ENCODE measurements at places on chromosomes 7 and 10.

GRCh38 chr7:133530682-133531081, 277.8 kb downstream of the EXOC4 start:
- DNase-seq: no peak

- no peak for DNase-seq
Observed at GRCh38 chr10:106355450-106355849, 809.1 kb downstream of the SORCS1 start.

GRCh38 chr7:41098846-41099245, 604.0 kb downstream of the INHBA start:
- DNase-seq: no peak

GRCh38 chr7:2729031-2729892, 41.3 kb downstream of the AMZ1 start:
- DNase-seq: no peak

GRCh38 chr7:134856691-134857090, 77.3 kb downstream of the CALD1 start:
- DNase-seq: no peak

DNA sequence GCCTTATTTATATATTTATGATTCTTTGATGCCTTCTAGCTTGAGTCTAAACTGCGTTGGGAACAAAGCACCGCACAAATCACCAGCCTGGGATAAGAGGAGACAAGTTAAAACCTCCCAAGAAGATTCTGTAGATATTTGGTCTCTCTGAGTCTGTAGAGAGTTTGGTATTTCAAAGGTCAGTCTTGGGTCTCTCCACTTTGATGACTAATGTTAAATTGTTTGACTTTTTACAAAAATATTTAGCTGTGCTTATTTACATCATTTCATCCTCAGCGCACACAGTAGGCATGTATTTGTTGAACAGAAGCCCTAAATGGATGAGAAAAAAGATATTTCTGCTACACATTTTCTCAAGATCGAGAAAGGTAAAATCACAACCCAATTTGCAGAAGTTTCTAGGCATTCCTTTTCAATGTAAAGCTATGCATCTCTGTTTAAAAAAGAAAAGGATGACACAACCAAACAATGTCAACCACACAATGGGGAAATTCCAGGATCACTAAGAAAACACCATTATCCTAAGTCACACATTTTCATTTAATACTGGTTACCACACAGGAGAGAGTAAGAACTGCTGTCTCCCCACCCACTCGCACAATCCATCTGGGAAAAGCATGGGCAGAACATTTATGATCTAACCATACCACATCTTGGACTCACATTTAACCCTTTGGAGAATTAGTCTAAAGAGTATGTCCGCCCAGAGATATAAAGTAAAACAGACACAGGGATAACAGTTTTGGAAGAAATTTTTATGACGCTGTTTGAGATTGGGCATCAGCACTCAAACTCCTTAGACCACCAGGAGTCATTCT, 4.4 kb downstream of the CDK6 start:
- DNase-seq: no peak

GRCh38 chr7:98133621-98134303, 27.1 kb downstream of the LMTK2 start:
- DNase-seq: no peak

DNA sequence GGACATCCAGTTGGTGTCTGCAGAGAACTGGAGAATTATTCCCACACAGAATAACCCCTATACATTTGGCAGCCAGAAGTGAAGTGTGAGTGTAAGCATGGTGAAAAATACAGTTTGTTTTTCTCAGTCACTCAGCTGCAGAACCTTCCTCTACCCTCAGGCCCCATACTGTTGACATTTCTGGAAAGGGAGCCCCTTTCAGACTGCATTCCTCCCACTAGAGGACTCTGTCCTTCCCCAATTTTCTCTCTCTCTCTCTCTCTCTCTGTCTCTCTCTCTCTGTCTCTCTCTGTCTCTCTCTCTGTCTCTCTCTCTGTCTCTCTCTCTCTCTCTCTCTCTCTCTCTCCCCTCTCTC, 86.8 kb upstream of the STEAP1B start:
- no peak for DNase-seq

GRCh38 chr7:95508780-95509179, 23.0 kb downstream of the ASB4 start:
- DNase-seq: no peak

- no peak for DNase-seq
Observed at GRCh38 chr7:142898377-142899170, 13.0 kb upstream of the TRPV6 start.

- DNase-seq: no peak
Observed at GRCh38 chr7:94618126-94618525, 37.8 kb downstream of the SGCE start.

DNA sequence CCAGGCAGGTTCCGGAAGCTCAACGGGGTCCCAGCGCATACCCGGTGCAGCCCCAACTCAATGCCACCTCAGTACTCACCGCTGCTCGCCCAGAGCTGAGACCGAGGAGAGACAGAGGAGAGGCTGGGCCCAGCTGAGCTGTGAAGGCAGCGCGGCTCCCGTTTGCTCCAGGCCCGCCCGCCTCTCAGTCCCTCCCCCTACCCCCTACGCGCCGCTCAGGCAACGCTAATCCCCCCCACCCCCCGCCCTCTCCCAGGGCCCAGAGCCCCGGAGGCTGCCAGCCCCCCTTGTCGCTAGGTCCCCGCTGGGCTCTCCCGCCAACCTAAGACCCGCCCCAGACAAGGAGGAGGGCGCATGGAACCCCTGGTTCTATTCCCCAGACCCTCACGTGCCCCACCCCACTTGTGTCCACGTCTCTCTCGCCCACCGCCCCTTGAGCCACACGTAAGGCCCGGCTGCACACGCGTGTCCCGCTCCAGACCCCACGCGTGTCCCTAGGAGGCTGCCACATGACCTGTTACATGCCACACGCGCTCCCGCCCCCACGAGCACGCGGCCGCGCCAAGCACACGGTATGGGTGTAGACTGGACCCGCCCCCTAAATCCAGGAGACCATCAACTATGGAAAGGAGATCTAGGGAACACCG, at the start of gene PSD:
Gene PSD, minus strand, starts transcription at position 164 of the 647 bp plus-strand sequence. CDS start 1,747 bp downstream, outside the sequence.
- DNase-seq: no peak

DNA sequence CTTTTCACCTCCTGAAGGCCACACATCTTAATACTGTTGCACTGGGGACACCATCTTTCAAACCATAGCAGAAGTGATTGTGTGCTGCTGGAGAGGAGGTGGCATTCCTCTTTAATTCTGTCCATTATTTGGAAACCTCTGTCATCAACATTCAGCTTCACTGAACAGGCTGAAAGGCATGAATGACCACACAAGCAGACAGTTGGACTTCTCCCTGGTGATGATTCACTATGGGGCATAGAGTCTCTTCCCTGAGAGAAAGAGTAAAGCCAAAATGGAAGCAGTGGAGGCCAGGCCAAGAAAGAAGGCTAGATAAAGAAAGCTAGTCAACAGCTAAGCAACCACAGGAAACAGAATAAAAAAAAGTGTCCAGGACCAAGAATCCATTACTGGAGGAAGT, 113.1 kb upstream of the VSTM2A start:
- DNase-seq: no peak

- DNase-seq: no peak
Observed at GRCh38 chr10:130189608-130190054, 53.4 kb downstream of the GLRX3 start.

DNA sequence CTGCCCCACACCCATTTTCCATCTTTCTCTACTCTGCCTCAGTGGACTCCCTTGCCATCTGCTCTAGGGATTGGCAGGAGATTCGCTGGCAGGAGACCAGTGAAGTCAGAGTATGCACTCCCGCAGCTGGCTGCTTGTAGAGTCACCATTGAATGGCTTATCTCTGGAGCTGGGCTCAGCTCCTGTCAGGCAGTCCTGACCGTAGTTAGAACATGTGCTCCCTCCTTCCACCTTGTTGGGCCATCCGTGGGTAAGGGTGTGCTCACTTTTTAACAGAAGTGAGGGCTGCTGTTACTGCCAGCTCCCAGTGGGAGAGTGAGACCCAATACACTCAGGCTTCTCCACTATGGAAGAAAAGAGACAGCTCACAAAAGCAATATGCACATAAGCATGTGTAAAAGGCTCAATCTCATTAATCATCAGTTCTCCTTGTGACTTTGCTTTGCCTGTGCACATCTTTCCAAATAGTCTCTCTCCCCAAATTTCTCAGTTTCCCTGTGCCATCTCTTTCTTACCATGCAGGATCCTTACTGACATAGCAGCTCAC, 773.3 kb downstream of the GRID1 start:
- DNase-seq: no peak

GRCh38 chr10:3482200-3482993, 302.6 kb downstream of the KLF6 start:
- DNase-seq: no peak

- DNase-seq: no peak
Observed at GRCh38 chr10:89838044-89838615, 136.7 kb downstream of the KIF20B start.

DNA sequence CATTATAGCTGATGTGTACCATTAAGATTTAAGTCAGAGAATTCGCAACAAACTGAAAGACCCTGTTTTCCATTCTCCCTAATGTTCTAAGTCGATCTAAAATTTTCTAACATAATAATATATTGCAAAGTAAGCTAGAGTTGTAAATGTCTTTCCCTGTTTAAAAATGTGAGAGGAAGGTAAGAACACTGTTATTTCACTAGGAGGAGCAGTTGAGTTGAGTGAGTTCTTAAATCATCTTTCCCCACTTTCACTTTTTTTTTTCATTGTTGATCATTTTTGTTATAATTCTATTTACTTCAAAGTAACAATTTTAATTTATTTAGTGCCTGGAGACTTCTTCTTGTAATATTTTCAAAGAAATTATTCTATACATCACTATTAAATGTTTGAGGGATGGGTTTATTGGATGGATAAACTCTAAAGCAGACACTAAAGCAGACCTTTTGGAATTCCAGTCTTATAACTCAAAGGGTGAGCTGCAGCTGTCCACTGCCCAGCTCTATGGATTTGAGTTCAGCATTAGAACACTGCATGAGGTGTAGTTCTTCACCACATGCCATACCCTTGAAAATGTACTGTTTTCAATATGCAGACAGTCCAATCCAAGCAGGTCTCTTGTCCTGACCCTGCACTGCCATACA, 181.3 kb upstream of the FZD1 start:
- no peak for DNase-seq

- no peak for DNase-seq
Observed at GRCh38 chr10:100370714-100371481, 23.9 kb downstream of the SCD start.

DNA sequence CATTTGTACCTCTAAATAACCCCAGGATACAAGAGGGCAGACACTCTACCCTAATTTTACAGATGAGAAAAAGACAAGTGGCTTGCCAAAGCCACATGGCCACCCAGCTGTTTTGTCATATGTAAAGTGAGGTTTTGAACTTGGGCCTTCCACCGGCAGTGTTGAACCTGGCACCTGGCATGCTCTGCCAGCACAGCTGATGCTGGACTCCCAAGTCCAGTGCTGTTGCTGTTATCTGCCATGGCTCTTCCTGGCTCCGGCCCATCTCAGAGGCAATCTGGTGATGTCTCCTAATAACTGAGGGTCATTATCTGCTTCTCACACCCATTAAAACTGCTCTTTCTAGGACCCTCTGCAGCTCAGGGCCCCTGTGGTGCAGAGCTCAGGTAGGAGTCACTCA, 25.0 kb downstream of the BCCIP start:
- DNase-seq: no peak

DNA sequence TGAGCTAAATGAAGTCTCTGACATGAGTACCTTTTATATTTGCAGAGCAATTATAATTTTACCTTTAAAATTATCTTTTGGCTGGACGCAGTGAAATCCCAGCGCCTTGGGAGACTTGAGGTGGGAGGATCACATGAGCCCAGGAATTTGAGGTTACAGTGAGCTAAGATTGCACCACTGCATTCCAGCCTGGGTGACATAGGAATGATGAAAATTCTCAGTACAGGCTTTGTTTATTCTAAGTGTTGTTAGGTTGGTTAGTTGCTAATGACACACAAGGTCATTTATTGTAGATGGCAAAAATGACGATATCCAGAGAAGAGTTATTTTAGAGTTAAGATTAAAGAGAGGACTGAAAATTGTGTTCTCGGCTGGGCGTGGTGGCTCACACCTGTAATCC, 87.6 kb downstream of the XRCC2 start:
- no peak for DNase-seq

- no peak for DNase-seq
Observed at GRCh38 chr7:132263151-132263550, 313.1 kb downstream of the PLXNA4 start.

GRCh38 chr10:6721480-6721879, 141.4 kb upstream of the PRKCQ start:
- DNase-seq: no peak

DNA sequence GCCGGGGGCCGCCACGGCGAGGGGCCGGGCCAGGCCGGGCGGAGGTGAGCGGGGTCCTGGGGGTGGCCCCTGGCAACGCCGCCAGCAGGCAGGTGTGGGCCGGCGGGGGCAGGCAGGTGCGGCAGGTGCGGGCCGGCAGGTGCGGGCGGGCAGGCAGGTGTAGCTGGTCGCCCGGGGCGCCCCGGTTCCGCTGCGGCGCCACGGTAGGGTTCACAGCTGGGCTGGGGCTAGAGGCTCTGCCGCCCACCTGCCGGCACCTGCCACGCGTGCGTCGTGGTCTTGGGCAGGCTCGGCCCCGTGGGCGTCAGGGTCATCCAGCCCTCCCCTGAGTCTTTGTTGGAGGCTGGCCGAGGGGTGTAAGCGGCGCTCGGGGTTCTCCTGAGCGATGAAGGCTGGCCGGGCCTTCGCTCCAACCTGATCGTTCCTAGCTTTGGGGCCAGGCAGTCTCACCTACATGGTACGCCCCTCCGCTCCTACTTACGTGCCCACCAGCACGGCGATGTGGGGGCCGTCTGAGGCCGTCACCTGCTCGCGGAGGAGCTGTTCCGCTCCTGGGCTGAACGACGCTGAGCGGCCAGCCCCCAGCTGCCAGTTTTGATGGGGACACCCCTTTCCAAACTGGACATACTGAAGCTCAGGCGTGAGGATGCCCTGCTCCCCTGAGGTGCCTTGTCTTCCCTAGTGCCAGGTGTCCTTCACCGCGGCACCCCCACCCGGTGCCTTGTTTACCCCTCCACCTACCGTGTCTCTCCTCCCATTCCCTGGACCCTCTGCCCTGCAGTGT, 493 bp downstream of the ZMIZ2 start:
- DNase-seq: no peak

GRCh38 chr10:31272841-31273240, 46.2 kb upstream of the ZEB1 start:
- DNase-seq: no peak

DNA sequence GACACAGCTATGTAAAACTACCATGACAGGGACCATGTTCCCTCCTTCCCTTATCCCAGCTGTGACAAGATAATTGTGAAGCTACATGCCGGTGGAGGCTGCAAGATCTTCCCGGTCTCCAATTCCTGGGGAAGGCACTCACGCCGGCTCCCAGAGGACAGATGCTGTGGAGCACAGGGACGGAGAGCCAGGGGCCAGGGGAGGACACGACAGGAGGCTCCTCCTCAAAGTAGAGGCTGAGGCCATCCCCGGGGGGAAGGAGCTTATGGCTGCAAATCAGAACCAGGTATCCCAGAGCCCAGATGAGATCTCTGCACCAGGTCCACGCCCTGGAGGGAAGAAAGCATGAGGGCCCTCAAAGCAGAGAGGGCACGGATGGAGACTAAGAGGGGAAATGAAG, 286.2 kb downstream of the TCERG1L start:
- DNase-seq: no peak

Measured in GM18507 (cell line).